Progenitor cell of endocrine pancreas (in vitro differentiated cells): ENCODE measurements at places on chromosomes 7 and 10.

GRCh38 chr7:18180685-18181084, 153.0 kb upstream of the PRPS1L1 start:
- H3K4me3 ChIP-seq = no peak overlapping the region
- DNase-seq = no peak
- no peaks in the 10 kb centered on the region for H3K36me3 ChIP-seq
- H3K27me3 ChIP-seq = no peaks in the 10 kb centered on the region
- H3K4me1 ChIP-seq = peaks cover 16% of the 10 kb centered on the region
- no peak overlapping the region for H3K27ac ChIP-seq

DNA sequence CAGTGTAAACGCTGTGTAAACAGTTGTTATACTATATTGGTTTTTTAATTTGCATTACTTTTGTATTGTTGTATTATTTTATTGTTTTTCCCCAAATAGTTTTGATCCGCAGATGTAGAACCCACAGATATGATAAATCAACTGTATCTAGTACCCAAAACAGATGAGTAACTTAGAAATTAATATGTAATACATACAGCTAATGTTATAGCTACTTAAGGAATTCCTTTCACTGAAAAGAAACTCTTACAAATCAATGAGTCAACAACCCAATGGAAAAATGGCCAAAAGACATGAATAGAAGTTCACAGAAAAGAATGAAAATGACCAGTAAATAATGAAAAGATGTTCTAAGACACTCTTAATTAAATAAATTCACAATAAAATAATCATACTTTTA, 32.3 kb upstream of the ARL4A start:
- no peak overlapping the region for H3K4me3 ChIP-seq
- DNase-seq = no peak
- H3K4me1 ChIP-seq = no peaks in the 10 kb centered on the region
- no peak overlapping the region for H3K27ac ChIP-seq
- H3K36me3 ChIP-seq = no peaks in the 10 kb centered on the region

DNA sequence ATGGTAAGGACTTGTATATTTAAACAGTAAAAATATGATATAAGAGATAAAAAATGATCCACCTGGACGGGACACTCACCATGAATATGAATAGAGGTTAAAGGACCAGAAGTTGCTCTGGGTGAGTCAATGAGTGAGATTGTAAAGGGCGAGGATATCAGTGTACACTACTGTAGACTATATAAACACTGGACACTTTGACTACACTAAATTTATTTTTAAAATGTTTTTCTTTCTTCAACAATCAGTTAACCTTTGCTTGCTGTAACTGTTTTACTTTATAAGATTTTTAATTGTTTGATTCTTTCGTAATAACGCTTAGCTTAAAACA, 202.8 kb downstream of the VTI1A start:
- DNase-seq = no peak
- no peaks in the 10 kb centered on the region for H3K36me3 ChIP-seq
- H3K4me3 ChIP-seq = no peak overlapping the region
- peaks cover 2% of the 10 kb centered on the region for H3K4me1 ChIP-seq

GRCh38 chr7:148701414-148701813, 2.7 kb downstream of the CUL1 start:
- H3K4me3 ChIP-seq = peak overlapping the region; percentile 92
- H3K36me3 ChIP-seq = no peaks in the 10 kb centered on the region
- peaks cover 59% of the 10 kb centered on the region for H3K4me1 ChIP-seq
- no peaks in the 10 kb centered on the region for H3K27me3 ChIP-seq
- peak overlapping the region; percentile 39 for H3K27ac ChIP-seq
- no peak for DNase-seq

- H3K4me3 ChIP-seq = no peak overlapping the region
- H3K27ac ChIP-seq = no peak overlapping the region
- no peaks in the 10 kb centered on the region for H3K27me3 ChIP-seq
- H3K36me3 ChIP-seq = no peaks in the 10 kb centered on the region
These were observed 6.2 kb upstream of the PSTK start for GRCh38 chr10:122974023-122974422.

GRCh38 chr7:80916770-80917741, 1.8 kb downstream of the SEMA3C start:
- H3K27me3 ChIP-seq = no peaks in the 10 kb centered on the region
- peak overlapping the region; percentile 51 for H3K27ac ChIP-seq
- H3K36me3 ChIP-seq = peaks cover 32% of the 10 kb centered on the region
- peak overlapping the region; percentile 90 for H3K4me3 ChIP-seq
- DNase-seq = no peak
